A549 treated with CpdA at 1 μM for 4 hours (cell line): ENCODE measurements at places on chromosomes 12 and 14. TPM values are rescaled to one million over a fixed set of nuclear protein-coding genes. Genes with fewer than 3 reads are reported as not detected.

The TMEM132D gene
- total RNA-seq: not detected in 5 replicates

The MANSC4 gene
- total RNA-seq: 0.07 to 0.13 TPM in 2 of 5 replicates, not detected in the others

The PLEKHG3 gene
- total RNA-seq: 34.5 to 53.1 TPM (median 47.4 TPM) in 5 replicates

The PPP1R1A gene
- 0.10 to 0.21 TPM (median 0.11 TPM) in 3 of 5 replicates, not detected in the others for total RNA-seq
